ENCODE measurements at places on chromosomes 11 and 22.

DNA sequence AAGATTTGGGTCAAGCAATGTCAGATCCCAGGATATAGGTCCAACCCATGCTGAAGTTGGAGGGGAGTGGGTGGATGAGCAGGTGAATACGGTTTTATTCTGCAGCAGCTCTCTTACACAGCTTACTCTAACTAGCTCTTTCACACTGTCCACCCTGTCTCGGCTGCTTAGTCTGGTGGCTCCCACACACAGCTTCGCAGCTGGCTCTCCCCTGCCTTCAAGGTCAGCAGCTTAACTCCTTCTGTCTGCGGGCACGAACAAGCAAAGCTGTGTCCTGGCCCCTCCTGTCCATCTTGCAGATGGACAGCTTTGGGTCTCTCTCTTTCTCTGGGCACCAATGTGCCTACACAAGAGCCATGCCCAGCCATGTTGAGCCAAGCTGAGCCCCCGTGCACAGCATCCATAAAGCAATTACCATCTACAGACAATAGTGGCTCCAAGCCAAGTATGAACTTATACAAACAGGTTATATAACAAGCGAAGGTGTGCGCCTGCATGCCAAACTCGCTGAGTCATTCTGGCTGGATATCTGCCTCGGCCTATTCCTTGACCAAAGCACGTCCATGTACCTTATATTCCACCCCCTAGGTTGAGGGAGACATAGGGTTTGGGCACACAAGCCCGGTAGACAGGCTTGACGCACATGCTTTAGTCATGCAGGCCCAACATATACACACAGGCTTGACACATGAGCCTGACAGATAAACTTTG is 1307.8 kb upstream of the RAG2 start:
- DNase-seq = no peak

DNA sequence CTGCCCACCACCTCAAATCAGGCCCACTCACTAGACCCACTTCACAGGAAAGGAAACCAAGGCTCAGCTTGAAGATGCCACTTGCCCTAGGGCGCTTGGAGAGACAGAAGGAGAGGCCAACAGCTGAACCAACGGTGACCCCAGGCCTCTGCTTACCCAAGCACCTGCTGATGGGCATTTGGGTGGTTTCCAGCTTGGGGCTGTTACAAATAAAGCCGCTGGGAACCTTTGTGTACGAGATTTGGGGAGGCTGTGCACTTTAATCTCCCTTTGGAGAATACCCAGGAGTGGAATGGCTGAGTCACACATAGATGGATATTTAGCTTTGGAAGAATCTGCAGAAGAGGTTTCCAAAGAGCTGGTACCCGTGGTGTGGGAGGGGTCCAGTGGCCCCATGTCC is 50.9 kb upstream of the LINC01488 start:
- no peak for DNase-seq

GRCh38 chr11:118608360-118609227 is 1.2 kb downstream of the PHLDB1 start:
- DNase-seq = peak; percentile 72

GRCh38 chr11:77457340-77457739 is 16.6 kb downstream of the PAK1 start:
- DNase-seq = no peak

DNA sequence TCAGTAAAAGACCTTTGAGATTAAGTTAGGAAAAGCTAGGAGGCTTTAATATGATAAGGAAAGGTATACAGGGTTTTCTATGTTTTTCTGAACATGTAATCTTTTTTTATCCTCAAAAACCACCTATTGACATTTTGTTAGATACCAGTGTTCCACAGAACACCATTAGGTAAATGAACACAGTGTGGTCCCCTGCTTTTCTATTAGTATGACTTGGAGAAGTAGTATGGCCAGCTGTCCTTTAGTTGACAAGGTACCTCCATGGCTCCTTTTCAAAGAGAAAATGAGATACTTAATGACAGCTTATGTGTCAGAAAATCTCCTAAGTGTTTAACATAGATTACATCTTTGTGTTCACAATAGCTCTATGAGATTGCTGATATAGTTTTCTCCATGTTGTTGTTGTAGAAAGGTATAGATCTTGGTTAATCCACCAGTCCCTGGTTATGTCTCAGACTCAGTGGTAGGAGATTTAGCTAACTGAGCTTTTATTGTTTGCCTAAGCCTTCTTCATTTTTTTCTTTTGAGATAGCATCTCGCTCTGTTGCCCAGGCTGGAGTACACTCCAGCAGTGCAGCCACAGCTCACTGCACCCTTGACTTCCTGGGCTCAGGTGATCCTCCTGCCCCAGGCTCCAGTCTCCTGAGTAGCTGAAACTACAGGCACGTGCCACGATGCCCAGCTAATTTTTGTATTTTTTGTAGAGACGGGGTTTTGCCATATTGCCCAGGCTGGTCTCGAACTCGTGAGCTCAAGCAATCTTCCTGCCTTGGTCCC is 46.0 kb downstream of the STIM1 start:
- no peak for DNase-seq

DNA sequence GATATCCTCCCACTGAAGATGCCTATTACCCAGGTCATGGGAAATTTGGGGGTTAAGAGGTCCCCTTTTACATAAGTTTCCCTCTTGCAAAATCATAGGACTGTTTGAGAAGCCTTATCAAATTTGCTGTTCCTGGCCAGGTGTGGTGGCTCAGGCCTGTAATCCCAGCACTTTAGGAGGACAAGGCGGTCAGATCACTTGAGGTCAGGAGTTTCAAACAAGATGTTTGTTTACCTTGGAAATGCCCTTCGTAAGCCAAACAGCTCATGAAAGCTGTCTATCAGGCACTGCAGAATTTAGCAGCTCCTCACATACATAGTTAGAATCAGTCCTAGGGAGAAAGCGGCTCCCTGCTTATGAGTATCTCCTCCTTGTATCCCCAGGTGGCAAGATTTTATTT is 4.9 kb upstream of the EI24 start:
- no peak for DNase-seq

DNA sequence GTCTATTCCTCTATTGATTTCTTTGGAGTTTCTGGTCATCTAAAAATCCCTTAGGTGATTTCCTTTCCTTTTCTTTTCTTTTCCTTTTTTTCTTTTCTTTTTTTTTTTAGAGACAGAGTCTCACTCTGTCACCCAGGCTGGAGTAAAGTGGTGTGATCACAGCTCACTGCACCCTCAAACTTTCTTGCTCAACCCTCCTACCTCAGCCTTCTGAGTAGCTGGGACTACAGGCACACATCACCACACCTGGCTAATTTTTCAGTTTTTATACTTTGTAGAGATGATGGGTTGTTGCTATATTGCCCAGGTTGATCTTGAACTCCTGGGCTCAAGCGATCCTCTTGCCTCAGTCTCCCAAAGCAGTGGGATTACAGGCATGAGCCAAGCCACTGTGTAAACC is 1.9 kb upstream of the C11orf52 start:
- DNase-seq = no peak

DNA sequence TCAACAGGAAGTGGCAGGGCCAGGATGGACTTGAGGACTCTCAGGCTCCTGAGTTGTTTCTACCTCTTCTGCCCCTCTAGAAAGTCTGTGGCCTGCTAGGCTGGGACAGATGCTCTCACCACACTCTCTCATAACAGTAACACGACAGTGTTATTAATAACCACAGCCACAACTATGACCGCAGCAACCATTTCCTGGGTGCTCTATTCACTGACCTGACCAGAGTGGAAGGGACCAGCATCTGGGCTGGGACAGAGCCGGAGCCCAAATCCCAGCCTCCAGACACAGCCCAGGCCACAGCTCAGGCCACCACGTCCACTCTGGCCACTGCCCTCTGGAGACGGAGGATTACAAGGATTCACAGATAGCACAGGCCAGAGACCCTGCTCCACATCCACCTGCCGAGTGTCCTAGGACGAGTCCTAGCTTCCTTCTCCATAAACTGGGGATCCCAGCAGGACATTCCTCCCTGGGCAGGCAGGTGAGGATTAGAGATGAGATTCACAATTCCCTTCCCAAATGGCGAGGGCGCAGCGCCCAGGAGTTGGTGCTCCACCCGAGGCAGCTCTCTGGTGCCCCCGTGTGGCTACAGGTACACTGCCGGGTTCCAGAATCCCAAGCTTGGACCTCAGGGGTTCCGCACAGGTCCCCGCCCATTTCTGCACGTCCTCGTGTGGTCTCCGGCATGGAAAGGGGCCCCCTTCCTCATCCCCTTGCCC is 7.1 kb downstream of the PNPLA5 start:
- DNase-seq = peak; percentile 63

- DNase-seq = no peak
Measured at GRCh38 chr11:103842191-103842590, 194.2 kb upstream of the DDI1 start.

- DNase-seq = no peak
Measured at GRCh38 chr22:46963672-46964545, 201.5 kb downstream of the TBC1D22A start.

DNA sequence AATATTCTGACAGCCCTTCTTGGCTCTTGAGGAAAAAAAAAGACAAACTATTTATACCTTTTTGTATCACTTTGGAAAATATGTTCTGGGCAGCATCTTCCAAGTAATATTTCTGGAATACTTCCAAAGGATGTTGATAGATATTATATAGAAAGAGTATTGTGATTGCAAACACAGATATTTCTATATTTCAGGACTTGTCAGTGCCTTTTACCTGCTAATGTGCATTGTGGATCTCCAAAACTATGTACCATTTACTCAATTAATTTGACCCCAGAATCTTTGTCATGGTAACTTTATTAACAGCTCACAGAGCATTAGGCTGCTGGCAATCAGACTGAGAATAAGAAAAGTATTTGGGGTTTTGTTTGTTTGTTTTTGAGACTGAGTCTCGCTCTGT is 16.7 kb upstream of the CCND1 start:
- DNase-seq = no peak

- DNase-seq = no peak
Measured at GRCh38 chr11:109123816-109124787, 297.9 kb upstream of the C11orf87 start.

- no peak for DNase-seq
Measured at GRCh38 chr11:63472372-63472771, 18.6 kb downstream of the PLAAT5 start.

DNA sequence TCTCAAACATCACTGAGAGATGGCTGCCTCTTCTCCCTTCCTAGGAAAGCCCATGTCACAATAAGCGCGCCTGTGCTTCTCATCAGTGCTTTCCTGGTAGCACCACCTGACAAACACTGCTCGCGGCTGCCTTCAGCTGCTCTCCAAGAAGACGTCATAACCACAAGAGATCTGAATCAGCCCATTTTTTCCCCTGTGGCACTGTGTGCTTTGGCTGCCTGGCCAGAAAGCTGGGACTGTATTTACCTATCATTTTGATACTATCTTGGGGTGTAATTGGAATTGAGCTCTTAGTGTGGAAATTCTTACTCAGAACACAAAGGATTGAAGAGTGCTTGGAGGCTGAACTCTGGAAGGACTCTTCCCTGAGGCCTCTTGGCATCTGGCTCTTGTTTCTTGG is 50.3 kb upstream of the EHF start:
- DNase-seq = no peak

GRCh38 chr22:25509374-25509791 is 55.1 kb upstream of the GRK3 start:
- DNase-seq = no peak

DNA sequence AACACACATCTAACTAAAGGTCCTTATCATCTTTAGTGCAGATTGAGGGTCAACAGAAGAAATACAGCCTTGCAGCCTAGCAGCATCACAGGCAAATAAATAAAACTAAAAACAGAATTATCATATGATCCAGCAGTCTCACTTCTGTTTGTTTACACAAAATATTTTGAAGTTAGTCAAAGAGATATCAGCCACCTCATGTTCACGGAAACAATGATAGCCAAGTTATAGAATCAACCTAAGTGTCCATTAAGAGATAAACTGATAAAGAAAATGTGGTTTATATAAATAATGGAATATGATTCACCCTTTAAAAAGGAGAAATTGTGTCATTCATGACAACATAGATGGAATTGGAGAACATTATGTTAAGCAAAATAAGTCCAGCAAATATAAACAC is 738.1 kb upstream of the CCDC90B start:
- DNase-seq = no peak

- no peak for DNase-seq
Measured at GRCh38 chr22:24072361-24072760, 61.3 kb downstream of the CABIN1 start.

GRCh38 chr11:110077346-110077745 is 15.8 kb upstream of the ZC3H12C start:
- DNase-seq = no peak

GRCh38 chr11:65468874-65469333 is 29.9 kb upstream of the MALAT1 start:
- peak; percentile 76 for DNase-seq

DNA sequence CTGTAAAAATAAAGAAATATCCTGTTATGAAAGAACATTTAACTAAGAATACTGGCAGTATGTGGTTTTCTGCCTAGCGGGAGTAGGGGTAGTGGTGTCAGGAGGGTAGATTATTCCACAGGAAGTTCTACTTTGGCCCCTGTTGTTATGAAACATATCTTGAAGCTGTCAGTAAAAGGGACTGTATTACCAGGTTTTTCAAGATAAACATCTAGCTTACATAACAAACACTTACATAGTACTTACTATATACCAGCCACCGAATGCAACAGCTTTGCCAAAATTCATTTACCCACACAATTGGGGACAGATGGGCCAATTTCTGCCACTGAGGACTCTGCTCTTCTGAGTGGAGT is 3.7 kb downstream of the TMEM123 start:
- no peak for DNase-seq

- no peak for DNase-seq
Measured at GRCh38 chr11:76695771-76696170, 25.2 kb upstream of the LRRC32 start.

GRCh38 chr22:22840780-22841179 is 46.8 kb upstream of the IGLL5 start:
- no peak for DNase-seq

GRCh38 chr11:75140269-75141138 is 10.4 kb upstream of the SLCO2B1 start:
- DNase-seq = peak; percentile 86

GRCh38 chr11:819129-819931 is 616 bp downstream of the PNPLA2 start:
- DNase-seq = peak; percentile 93

DNA sequence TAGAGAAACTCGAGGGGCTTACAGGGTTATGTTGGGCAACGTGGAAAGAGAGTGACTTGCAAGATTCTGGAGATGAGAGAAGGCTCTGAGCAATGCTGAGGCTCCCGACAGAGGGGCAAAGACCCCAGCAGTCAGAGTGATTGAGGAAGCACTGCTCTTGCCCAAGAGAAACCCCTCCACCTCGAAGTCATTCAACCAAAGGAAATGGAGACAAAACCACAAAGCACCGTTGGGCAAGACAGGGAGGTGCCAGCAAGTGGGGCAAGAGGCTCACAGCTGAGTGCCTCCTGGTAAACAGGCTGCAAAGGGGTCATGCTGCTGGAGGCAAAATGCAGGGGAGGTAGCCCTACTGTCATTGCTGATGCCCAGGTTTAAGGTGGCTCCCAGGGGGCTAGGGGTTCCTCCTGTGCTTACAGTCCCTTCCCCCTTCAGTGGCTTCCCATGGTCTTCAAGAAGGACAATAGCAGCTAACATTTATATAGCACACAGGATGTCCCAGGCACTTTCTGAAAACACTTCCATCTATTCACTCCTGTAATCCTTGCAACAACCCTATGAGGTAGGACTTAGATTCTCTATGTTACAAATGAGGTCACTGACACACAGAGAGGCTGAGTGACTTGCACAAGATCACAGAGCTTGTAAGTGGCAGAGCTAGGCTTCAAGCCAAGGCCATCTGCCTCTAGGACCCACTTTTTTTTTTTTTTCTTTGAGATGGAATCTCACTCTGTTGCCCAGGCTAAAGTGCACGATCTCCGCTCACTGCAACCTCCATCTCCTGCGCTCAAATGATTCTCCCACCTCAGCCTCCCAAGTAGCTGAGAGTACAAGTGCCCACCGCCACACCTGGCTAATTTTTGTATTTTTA is 18.1 kb upstream of the MYH9 start:
- DNase-seq = peak; percentile 77

Data from activated CD8-positive, alpha-beta T cell treated with anti-CD3 and anti-CD28 coated beads, Interleukin-2, amount 10 ng/mL, durations not matched to agents 7 days and 5 days (primary cell).